Adrenal gland (tissue), 19 donors: ENCODE measurements at places on chromosomes 2 and 18. TPM values are rescaled to one million over a fixed set of nuclear protein-coding genes. Genes with fewer than 3 reads are reported as not detected.
A peak's percentile ranks its signal among the peaks of the same experiment; 100 is the strongest.

- no peak overlapping the region for H3K27ac ChIP-seq
- no peaks in the 10 kb centered on the region for H3K36me3 ChIP-seq
- H3K4me3 ChIP-seq: no peak overlapping the region
- DNase-seq: no peak
These were observed 47.1 kb downstream of the ITGAV start for GRCh38 chr2:186636800-186637496.

- no peaks in the 10 kb centered on the region for H3K36me3 ChIP-seq
- peak; percentile 30 for DNase-seq
- H3K4me1 ChIP-seq: no peaks in the 10 kb centered on the region
- H3K27me3 ChIP-seq: no peaks in the 10 kb centered on the region
- no peak within 1 kb of the TSS for H3K27ac ChIP-seq
These were observed at the start of gene PSMA8 for GRCh38 chr18:26133652-26134051. Gene PSMA8 (plus strand): TSS chr18:26133869. CDS start chr18:26133966, 97 bp downstream.

DNA sequence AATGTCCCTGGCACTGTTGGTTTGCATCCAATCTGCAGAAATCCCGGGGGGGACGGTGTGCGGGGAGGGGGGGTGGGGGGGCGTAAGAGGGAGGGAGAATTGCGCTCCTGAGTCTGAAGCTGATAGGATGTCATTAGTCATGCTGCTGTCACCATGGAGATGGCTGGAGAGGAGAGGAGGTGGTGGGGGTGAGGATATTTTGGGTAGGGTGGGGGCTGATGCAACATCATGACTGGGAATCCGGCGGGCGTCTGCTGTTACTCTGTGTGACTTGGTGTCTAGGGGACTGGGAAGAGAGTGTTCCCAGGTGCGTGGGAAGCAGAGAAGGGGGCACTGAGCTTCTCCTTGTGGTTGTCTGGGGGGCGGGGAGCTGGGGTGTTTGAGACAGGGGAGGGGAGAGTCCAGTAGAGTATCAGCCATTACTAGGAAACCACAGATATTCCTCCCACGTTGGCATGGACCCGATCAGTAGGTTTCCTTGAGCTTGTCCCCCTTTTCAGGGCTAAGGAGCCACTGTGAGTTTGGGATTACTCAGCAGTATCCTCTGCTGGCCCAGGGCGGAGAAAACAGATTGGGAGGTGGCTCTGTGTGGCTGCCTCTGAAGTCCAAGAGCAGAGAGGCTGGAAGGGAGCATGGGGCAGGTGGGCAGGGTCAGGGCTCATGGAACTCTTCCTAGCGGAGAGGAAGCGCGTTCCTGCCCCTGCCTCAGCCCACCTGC is 18.9 kb downstream of the TET3 start:
- H3K27ac ChIP-seq: no peak overlapping the region
- H3K36me3 ChIP-seq: no peaks in the 10 kb centered on the region
- H3K27me3 ChIP-seq: no peaks in the 10 kb centered on the region
- no peak for DNase-seq
- H3K4me3 ChIP-seq: no peak overlapping the region

- no peak overlapping the region for H3K4me3 ChIP-seq
- no peaks in the 10 kb centered on the region for H3K4me1 ChIP-seq
- H3K27ac ChIP-seq: no peak overlapping the region
- H3K27me3 ChIP-seq: no peaks in the 10 kb centered on the region
These were observed 278.0 kb upstream of the HDAC4 start for GRCh38 chr2:239678666-239679296.

GRCh38 chr2:134601264-134601663 is 117.5 kb downstream of the TMEM163 start:
- H3K4me1 ChIP-seq: no peaks in the 10 kb centered on the region
- H3K36me3 ChIP-seq: no peaks in the 10 kb centered on the region
- H3K27ac ChIP-seq: no peak overlapping the region
- H3K27me3 ChIP-seq: no peaks in the 10 kb centered on the region
- no peak overlapping the region for H3K4me3 ChIP-seq

GRCh38 chr18:46250812-46251173 is 146.6 kb downstream of the HAUS1 start:
- no peaks in the 10 kb centered on the region for H3K36me3 ChIP-seq
- no peak overlapping the region for H3K4me3 ChIP-seq
- DNase-seq: no peak
- no peaks in the 10 kb centered on the region for H3K27me3 ChIP-seq

DNA sequence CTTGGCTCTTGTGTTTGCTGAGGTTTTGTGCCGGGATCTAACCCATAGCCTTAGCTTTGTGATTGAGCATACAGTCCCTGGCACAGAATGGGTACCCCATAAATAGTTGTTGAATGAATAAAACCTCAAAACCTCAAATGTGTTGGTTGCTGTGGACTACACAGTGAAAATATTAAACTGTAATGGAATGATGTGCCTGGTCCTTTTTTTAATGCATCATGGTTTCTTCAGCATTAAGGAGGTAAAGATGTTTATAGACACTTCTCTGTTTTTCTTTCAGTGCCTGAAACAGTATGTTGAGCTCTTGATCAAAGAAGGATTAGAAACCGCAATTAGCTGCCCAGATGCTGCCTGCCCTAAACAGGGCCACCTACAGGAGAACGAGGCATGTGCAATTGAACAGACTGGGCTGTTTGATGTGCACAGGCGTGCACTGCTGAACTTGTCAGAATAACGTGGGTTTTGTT is 97.0 kb downstream of the RNF144A start:
- peaks cover 99% of the 10 kb centered on the region for H3K4me1 ChIP-seq
- no peaks in the 10 kb centered on the region for H3K36me3 ChIP-seq
- H3K27me3 ChIP-seq: no peaks in the 10 kb centered on the region
- peak overlapping the region; percentile 89 for H3K27ac ChIP-seq
- no peak for DNase-seq

DNA sequence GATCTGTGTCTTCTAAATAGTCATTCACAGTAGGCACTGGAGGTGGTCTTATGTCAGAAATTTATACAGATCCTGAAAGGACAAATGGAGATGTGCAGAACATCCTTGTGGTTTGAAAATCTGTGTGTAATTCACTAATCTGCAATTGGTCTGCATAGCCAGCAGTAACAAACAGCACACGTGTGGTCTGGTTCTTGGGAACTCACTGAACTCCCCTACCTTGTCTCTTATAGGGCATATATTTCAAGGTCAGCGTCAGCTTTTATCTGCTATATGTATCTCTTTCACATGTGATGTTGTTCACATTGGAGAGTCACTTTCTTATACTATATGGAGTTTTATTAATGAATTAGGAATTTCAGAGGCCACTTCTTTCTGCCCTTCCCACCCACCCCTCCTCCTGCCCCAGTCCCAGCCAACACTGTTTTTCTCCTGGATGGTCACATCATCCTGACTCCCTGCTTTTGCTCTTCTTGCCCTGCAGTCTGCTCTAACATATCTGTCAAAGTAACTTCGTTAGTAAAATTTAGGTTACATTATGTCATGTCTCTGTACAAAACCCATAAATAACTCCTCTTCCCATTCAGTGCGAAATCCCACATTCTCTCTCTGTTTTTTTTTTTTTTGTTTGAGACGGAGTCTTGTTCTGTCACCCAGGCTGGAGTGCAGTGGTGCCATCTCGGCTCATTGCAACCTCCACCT is 35.4 kb upstream of the CABYR start:
- H3K4me1 ChIP-seq: peaks cover 8% of the 10 kb centered on the region
- DNase-seq: no peak
- H3K27ac ChIP-seq: no peak overlapping the region
- no peaks in the 10 kb centered on the region for H3K36me3 ChIP-seq
- H3K4me3 ChIP-seq: no peak overlapping the region

DNA sequence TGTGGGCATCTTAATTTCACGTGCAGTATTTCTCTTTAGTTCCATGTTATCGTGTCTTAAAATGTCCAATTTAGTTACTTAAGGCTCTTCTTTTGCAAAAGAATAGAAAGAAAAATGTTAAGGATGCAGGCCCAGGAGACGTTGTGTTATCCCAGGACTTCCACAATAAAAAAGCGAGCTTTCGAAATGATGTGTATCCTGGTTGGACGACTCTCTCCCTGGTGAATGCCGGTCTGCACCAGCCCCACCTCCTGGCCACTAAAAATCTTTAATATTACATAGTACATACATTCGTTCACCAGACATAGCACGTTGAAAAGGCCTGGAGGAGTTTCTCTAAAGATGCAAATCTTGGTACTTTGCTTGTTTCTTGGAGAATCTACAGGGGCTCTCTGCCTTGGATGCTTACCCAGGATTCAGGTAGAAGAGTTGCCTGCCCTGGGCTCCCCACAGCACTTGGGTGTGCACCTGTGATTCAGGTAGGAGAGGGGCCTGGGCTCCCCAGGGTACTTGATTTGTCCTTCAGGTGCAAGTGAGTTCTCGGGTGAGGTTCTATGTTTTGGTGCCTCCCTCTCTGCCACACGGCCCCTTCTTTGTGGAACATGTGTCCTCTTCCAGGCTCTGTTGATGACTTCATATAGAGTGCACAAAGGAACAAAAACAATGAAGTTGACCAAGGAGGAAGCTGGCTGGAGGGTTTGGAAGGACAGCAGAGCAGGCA is 26.6 kb downstream of the TWIST2 start:
- DNase-seq: no peak
- H3K4me3 ChIP-seq: no peak overlapping the region
- no peaks in the 10 kb centered on the region for H3K4me1 ChIP-seq
- no peak overlapping the region for H3K27ac ChIP-seq
- H3K27me3 ChIP-seq: no peaks in the 10 kb centered on the region

GRCh38 chr2:34353509-34354113 is 754.5 kb upstream of the FAM98A start:
- no peaks in the 10 kb centered on the region for H3K4me1 ChIP-seq
- H3K27ac ChIP-seq: no peak overlapping the region
- H3K36me3 ChIP-seq: no peaks in the 10 kb centered on the region
- no peaks in the 10 kb centered on the region for H3K27me3 ChIP-seq
- H3K4me3 ChIP-seq: no peak overlapping the region

- peaks cover 5% of the 10 kb centered on the region for H3K4me1 ChIP-seq
- H3K27me3 ChIP-seq: no peaks in the 10 kb centered on the region
- H3K4me3 ChIP-seq: no peak overlapping the region
- DNase-seq: no peak
These were observed 17.2 kb upstream of the MLPH start for GRCh38 chr2:237469849-237470248.

DNA sequence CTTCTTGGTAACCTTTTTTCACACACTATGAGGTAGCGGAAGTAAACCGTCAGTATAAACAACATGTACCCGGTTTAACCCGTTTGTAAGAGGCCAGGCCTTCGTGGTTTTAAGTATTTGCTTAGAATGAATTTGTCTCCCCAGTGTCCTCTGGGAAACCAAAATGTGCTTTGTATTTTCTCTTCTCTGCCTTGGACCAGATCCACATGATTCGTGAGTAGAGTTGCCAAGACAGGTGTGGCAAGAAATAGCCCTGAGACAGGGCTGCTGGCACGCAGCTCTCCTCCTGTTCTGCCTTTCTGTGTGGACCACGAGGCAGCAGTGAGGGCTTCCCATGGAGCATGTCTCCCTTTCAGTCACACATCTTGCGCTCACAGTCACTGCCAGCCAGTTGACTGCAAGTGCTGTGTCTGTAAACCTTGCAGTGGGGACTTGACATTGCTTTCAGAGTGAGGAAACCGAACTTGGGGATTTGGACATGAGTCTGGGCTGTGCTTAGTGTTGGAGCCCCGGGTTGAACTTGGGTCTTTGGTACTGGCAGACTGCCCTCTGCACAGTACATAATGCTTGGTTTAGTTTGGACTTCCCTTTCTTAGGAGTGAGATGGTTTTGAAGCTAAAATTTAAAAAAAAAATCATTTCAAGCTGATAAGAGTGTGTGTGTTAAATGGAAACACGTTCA is 19.1 kb downstream of the BCL2L11 start:
- H3K4me1 ChIP-seq: peaks cover 15% of the 10 kb centered on the region
- no peak overlapping the region for H3K27ac ChIP-seq
- H3K4me3 ChIP-seq: no peak overlapping the region

DNA sequence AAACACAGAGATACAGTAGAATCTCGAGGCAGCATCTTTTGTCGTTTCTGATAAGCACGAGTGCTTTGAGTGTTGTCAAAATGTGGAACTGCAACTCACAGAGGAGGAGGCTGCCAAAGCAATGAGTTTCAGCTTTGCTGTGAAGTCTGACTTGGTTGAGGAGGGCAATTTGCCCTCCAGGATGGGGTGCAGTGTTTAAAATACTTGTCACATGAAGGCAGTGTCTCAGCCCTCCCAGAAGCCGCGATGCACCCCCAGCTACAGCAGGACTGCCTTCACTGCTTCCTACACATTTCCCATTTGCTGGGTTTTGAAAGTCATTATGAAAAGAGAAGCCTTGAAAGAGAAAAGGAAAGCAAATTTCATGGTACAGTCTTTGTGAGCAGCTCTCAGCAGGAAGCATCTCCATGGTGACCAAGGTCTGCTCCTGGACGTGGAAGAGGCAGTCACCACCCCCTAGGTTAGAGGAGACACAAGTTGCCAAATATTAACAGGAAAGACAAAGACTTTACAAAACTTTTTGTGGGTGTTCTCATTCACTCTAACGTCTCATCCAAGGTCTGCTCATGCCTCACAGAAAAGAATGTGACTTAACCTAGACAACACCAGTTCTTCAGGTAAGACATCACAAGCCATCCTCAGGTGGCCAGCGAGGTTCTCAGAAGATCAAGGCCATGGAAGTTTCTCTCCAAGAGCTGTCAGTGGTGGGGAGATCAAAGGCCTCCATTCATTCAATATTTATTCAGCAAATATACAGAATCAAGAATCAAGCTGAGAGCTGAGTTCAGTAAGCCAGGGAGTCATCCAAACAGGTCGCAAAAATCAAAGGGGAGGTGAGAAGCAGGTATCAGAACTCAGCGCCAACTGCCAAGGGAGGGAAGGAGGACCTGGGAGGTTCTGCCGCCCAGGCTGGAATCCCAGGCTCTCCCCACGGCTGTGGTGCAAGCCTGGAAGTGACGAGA is 476.0 kb downstream of the EIPR1 start:
- no peaks in the 10 kb centered on the region for H3K36me3 ChIP-seq
- no peak overlapping the region for H3K4me3 ChIP-seq
- no peaks in the 10 kb centered on the region for H3K4me1 ChIP-seq
- H3K27me3 ChIP-seq: no peaks in the 10 kb centered on the region
- no peak for DNase-seq
- H3K27ac ChIP-seq: no peak overlapping the region

GRCh38 chr2:111244864-111245263 is 124.2 kb downstream of the BCL2L11 start:
- no peak overlapping the region for H3K4me3 ChIP-seq
- H3K27me3 ChIP-seq: no peaks in the 10 kb centered on the region
- H3K27ac ChIP-seq: no peak overlapping the region
- H3K4me1 ChIP-seq: peaks cover 6% of the 10 kb centered on the region
- no peak for DNase-seq

Gene GNLY
- total RNA-seq: 0.92 TPM

Gene CPO
- not detected for total RNA-seq

Gene METTL8
- total RNA-seq: 13.8 TPM
